ENCODE measurements at places on chromosomes 4 and X.

GRCh38 chr4:6751611-6752485, 30.7 kb upstream of the KIAA0232 start:
- DNase-seq, result no peak

DNA sequence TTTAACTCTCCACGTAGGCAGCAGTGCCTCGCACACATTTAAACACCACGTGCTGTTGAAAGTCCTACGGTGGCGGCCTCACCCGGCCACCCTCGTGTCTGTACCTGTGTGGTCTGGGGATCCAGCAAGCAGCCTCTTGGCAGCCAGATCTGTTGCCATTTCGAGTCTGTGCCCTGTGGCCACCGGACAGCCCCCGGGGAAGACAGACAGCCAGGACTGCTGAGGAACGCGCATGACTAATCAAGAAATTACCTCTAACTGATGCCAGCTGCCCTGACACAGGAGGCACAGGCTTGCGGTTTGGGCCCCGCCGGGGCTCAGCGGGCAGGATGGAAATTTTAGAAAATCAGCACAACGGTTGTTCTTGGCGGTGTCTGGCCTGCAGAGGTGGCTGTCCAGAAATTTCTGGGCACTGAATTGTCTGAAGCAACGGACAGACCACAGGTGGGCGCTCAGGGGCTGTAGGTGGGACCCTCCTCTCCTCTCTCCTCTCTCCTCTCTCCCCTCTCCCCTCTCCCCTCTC, 15.6 kb upstream of the ASMTL start:
- DNase-seq, result peak; percentile 59

DNA sequence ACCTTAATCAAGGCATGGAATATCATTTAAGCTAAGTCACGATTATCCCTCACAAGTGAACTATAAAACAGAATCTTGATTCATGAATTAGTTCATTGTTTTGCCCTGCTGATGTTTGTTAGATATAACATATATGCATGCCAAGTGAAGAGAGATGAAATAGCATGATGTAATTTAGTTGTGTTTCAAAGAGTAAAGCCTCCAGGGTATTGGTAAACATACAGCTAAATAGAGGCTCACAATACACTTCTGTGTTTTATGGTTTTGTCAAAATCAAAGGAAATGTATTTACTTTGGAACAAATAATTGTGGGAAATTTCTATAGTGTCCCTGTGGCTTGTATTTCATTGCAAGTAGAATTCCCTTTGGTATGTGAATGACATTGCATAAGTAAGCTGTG, 69.0 kb upstream of the LEF1 start:
- no peak for DNase-seq

- peak; percentile 30 for DNase-seq
These were observed 72.5 kb downstream of the RAPGEF2 start for GRCh38 chr4:159175085-159175988.

DNA sequence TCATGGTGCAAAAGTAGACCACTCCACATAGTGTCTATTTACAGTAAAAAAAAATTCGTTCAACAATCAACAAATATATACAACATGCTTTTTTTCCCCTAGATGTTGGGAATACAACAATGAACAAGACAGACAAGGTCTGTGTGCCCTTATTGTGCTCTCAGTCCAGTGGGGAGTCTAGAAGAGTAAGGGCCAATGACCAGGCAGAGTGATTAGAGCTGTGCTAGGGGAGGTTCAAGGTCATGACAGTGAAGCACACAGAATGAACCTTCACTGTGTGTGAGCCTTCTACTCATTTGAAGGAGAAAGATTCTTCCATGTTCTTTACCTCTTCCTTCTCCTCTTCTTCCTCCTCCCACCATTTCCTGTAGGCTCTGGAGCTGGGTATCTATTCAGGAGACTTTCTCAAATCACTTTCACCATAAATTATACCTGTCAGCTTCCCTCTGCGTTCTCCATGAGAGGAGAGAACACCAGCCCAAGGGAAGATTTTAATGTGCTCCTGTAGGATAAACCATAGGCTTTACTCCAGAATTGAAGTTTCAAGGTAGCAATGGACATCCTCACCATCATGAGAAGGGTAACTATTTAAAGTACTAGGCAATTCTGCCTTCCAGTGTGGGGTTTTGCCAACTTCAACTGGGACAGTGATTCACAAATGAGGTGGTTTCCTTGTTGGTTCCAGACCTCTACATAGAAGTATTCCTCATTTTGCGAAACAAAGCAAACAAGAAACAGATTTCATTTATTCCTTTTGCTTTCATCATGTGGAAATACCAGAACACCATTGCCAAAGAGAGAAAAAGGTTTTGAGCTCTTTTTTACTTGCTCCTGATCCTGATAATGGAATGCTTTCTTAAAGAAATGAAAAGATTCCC, 246.9 kb upstream of the GPC4 start:
- no peak for DNase-seq

GRCh38 chr4:87419578-87420249, 2.7 kb upstream of the NUDT9 start:
- no peak for DNase-seq

DNA sequence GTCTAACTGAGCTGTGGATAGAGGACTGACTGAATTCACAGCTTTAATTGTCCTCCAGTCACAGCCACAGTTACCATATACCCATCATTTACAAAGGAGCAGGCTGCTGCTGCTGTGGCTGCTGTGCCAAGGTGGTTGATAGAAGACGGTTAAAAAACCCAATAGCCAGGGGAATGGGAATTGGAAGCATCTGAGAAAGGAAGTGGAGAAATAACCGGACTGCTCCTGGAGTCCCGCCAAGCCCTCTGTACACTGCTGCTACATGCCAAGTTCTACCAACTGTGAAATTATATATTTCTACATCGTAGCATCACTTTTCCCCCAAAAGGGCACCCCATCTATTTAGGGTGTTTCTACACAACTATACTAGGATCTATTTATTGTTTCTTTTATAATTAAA, 279.7 kb upstream of the ARX start:
- DNase-seq, result no peak

GRCh38 chrX:40646489-40647306, 663 bp downstream of the CXorf38 start:
- DNase-seq, result no peak

- DNase-seq, result no peak
These were observed 17.5 kb downstream of the FHIP1A start for GRCh38 chr4:151426513-151426912.

DNA sequence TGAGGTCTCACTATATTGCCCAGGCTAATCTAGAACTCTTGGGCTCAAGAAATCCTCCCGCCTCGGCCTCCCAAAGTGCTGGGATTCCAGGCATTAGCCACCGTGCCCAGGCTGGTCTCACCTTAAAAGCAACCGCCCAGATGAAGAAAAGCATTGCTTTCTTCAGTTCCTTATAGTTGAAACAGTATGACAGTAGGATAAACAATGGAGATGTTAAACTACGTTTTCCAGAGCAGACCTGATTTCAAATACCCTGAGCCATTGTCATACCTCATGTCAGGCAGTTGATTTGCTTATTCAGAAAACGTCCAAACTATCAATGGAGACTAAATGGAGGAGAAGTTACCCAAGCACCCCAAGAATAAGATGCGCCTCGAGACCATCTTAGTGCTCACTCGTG, 26.3 kb upstream of the TMEM131L start:
- DNase-seq, result no peak

- no peak for DNase-seq
These were observed 560.9 kb downstream of the KCNIP4 start for GRCh38 chr4:21387683-21388082.

DNA sequence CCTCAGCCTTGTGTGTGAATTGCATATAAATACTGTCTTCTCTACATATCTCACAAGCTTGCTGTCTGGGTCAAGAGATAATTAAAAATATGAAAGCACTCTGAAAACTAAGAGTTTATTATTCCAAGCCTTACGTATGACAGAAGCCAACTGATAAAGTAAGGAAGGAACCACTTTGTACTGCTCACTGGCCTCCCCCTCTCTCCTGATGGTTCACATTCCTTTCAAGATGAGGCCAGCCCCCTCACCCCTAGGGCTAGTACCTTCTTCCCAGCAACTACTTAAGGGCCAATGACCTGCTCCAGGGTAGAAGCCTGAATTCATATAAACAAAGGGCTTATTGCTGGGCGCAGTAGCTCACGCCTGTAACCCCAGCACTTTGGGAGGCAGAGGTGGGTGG, 5.4 kb upstream of the SOWAHD start:
- no peak for DNase-seq

DNA sequence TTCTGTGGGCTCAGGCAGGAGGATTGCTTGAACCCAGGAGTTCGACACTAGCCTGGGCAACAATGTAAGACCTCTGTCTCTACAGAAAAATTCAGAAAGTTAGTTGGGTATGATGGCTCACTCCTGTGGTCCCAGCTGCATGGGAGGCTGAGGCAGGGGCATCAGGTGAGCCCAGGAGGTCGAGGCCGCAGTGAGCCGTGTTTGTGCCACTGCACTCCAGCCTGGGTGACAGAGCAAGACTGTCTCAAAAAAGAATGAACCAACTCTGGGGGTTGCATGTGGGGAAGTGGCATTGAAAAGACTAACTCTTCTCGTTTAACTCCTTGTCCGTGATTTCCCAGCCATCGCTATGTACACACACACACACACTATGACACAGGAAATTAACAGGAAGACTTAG, 26.9 kb downstream of the ENOPH1 start:
- no peak for DNase-seq

- no peak for DNase-seq
These were observed 254.5 kb downstream of the SOX3 start for GRCh38 chrX:140250391-140250790.

DNA sequence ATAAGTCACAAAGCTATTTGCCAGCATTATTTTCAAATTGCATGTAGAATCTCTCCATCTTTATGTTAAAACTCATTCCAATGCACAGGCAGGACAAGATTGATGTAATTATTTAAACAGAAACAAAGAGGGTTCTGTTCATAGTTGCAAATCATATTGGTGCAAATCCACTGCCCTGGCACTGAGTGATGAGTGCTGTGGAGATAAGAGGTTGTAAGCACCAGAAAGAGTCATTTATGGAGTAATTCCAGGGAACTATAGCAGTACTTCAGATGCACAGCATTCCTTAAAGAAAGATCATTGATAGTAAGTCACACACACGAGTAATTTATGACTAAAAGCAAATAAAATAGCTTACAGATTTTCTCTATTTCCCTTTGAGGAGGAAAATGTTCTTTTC, 337.7 kb upstream of the CTSO start:
- DNase-seq, result no peak

DNA sequence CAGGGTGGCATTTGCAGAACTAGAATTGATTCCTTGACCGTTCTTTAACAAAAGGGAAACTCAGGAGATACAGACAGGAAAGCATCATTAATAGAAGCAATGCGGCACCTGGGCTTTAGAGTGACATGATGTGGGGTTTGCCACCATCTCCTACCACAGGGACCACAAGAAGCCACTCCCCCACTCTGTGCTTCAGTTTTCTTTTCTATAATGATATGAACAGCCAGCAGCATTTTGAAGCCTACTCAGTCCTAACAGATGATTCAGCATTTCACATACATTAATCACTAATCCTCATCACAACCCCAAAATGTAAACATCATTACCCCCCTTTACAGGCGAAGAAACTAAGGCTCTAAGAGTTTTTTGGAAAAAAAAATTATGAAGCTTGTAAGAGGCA, 22.9 kb downstream of the CCDC149 start:
- no peak for DNase-seq

GRCh38 chrX:88613338-88613737, 133.7 kb upstream of the CPXCR1 start:
- DNase-seq, result no peak

DNA sequence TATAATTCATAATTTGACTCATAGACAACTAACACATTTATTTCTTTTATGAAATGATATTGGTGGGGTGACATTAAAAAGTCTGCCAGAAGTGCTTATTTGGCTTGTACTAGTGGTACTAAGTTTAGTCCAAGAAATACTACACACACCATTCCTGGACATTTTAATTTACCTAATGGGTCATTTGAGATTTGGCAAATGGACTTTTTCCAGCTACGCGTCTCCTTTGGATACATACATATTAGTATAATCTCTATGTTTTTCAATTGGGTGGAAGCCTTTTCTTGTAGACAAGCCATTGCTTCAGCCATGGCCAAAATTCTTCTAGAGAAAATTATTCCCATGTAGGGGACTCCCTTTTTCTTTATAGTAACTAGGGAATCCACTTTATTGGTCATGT, 968.5 kb downstream of the C4orf33 start:
- DNase-seq, result no peak

DNA sequence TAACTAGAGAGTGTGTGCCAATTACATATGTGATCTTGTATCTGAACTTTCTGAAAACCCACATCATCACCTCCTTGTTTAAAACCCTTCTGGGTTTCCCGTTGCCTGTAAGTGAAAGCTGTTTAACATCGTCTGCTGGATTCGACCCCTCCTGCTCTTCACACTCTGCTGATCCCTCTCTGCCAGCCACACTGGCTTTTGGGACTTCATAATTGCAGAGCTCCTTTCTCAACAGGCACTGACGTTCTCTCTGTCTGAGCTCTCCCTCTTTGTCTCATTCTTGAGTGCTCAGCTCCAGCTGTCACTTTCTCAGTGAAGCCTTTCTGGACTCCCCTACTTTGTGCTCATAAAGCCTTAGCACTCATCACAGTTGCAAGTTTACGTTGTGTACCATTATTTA, 153.9 kb downstream of the CEP135 start:
- no peak for DNase-seq

GRCh38 chr4:144750348-144750747, 104.4 kb downstream of the HHIP start:
- no peak for DNase-seq

DNA sequence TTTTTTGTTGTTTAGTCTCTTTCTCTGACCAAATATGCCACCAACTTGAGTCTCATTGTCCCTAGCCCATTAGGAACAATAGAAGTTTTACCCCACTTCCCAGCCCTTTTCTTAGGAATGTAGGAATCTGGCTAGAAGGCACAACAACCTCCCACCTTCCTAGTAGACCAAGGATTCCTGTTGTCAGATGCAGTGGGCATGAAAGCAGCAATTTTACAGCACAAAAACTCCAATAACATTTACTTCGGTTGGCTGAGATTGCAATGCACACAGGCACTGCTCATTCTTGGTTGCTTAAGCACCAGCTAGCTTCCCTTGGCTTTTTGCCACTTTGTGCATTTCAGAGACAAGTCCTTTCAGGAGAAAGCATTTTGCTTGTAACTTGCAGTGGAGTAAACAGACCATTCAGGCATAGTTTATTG, 312.8 kb downstream of the TENM3 start:
- DNase-seq, result no peak

DNA sequence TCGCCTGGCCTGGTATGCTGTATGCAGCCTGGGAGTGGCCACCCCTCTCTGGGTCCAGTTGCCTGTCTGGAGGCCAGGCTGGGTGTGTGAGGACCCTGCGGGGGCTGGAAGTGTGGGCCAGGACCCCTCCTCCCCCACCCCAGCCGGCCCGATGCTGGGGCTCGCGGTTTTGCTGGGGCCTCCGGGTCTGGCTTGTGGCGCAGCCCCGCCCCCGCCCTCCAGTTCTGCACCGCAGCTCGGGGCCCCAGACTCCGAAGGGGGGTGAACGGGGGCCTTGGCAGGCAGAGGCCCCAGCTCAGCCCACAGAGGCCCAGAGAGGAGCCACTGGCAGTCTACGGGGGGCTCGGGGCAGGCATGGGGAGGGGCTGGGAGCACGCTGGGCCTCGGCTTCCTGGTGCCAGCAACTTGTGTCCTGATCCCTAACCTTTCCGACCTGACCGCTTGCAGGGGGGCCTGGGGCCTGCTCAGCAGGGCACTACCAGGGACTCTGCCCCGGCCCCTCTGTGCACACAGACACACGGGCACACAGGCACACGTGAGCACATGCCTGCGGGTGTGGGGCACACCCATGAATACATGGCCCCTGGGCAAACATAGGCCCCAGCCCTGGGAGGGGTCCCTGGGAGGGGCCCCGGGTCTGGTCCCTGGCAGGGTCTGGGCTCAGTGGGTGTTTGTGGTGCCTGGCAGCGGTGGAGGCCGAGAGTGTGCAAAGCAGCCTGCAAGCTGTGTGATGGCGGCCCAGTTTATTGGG, 21.4 kb upstream of the FGFR3 start:
- no peak for DNase-seq
